NCI-H2107 (cell line): ENCODE measurements at places on chromosomes 1 and 21.

GRCh38 chr1:189782295-189782694 lies 695.4 kb downstream of the BRINP3 start:
- DNase-seq, result no peak

DNA sequence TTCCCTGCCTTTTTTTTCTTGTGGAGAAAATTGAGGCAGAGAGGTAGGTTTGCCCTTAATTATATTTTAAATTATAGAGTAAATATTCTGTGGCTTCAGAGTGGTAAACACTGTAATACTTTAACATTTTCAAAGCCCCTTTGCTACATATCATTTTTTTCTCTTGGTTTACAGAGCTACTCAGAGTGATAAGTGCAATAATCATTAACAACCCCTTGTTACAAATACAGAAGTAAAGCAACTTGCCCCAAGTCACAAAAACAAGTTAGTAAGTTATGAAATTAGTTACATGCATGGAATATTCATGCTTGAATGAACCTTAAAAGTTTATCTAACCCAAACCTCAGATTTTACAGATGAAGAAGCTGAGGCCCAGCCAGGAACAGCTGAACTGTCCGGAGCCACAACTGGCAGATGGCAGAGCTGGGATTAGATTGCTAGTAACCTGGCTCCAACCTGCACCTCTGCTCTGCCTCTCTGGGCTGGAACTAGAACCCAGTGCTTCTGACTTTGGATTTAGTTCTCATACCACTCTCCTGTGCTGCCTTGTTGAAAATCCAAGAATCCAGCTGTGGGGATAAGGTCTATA lies 48.7 kb downstream of the TNN start:
- DNase-seq, result no peak

GRCh38 chr1:195105281-195105680 lies 1503.0 kb downstream of the KCNT2 start:
- no peak for DNase-seq

DNA sequence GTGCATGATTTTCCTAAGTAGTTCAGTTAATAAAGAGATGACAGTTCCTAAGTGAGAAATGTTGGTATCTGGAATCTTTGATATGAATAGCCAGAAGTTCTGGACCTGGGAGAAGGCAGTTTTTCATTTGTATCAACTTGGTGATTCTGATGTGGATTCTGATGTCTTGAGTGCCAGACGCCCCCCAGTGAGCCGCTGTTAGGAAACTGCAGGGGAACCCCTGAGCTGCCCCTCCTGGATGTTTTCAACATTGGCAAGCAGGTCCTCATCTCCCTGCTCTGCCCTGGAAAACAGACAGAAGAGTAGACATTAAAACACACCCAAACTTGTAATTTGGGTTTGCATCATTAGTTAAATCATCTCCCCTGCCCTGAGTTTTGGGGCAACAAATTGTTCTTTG lies 7.4 kb downstream of the ETS2 start:
- no peak for DNase-seq

DNA sequence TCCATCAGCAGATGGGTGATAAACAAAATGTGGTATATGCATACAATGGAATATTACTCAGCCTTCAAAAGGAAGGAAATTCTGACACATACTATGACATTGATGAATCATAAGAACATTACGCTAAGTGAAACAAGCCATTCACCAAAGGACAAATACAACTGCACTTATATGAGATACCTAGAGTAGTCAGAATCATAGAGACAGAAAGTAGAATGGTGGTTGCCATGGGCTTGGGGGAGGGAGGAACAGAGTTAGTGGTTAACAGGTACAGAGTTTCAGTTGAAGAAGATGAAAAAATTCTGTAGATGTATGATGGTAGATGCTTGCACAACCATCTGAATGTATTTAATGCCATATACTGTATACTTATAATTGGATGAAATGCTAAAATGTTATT lies 39.1 kb upstream of the KCNK2 start:
- no peak for DNase-seq

DNA sequence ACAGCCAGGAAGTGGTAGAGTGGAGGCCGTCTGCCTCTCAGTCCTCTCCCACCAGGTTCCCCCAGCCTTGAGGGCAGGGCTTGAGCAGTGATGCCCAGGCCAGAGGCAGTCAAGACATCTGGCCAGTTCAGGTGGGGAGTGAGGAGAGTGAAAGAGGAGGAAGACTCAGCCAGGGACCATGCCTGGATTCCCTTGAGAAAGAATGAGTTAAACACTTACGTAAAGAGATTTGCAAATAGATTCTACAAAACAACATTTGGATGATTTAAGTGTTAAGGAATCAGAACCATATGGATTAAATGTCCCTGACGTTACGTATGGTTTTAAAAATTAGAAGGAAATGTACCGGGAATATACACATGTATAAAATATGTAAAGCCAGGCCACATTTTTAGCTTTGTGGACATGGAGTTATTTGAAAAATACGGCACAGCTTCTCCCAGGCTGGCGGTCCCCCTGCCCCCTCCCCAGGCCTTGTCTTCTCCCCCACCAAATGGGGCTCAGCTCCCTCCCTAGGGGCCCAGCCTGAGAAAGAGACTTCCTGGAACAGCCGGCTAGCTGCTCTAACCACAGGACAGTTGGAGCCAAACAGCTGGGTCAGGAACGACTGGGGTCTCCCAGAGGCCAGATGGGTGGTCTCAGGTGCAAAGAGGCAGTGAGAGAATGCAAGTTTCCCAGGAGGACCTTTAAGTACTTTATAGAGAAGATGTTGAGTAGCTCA lies 188.3 kb upstream of the EDN2 start:
- DNase-seq, result no peak

- DNase-seq, result no peak
Measured at GRCh38 chr1:66750577-66750976, 1.7 kb upstream of the DYNLT5 start.
